ENCODE measurements at places on chromosomes 5 and 9.

- DNase-seq, result no peak
Measured at GRCh38 chr5:54852007-54852406, 133.4 kb downstream of the ESM1 start.

DNA sequence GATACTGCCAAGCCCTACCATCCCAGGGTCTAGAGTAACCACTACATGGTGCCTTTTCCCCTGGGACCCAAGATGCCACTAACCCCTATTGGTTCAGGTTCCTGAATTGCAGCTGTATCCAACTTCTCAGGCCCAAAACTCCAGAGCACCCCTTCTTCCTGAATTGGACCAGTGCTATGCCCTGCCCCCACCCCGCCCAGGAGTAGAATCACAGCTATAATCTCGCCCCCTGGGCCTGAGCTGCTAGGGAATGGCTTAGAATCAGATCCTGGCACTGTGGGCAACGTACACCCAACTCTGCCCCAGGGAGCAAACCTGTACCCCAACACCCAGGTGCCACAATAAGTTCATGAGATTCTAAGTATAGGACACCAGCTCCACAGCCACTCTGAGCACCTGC lies 206.3 kb downstream of the CACNA1B start:
- peak; percentile 8 for DNase-seq

DNA sequence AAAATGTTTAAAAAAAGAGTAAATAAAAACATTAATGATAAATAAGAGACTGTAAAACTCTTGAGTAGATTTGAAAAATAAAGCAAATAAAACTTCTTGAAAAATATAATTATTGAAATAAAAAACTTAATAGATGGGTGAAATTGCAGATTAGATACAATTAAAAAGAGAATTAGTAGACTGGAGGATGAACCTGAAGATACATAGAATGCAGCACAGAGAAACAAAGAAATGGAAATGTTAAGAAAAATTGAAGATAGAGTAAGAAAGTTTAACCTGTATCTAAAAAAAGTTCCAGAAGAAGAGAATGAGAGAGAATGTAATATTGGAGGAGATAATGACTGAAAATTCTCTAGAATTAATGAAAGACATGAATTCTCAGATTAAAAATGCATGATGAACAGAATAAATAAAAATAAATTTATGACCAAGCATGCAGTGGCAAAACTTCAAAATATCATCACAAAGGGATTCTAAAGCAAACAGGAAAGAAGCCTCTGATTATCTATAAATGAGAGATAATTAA lies 438.1 kb upstream of the CLINT1 start:
- no peak for DNase-seq

GRCh38 chr5:2879701-2880100 lies 128.2 kb upstream of the IRX2 start:
- DNase-seq, result no peak

GRCh38 chr9:136787690-136788400 lies 3.3 kb upstream of the TMEM141 start:
- no peak for DNase-seq

DNA sequence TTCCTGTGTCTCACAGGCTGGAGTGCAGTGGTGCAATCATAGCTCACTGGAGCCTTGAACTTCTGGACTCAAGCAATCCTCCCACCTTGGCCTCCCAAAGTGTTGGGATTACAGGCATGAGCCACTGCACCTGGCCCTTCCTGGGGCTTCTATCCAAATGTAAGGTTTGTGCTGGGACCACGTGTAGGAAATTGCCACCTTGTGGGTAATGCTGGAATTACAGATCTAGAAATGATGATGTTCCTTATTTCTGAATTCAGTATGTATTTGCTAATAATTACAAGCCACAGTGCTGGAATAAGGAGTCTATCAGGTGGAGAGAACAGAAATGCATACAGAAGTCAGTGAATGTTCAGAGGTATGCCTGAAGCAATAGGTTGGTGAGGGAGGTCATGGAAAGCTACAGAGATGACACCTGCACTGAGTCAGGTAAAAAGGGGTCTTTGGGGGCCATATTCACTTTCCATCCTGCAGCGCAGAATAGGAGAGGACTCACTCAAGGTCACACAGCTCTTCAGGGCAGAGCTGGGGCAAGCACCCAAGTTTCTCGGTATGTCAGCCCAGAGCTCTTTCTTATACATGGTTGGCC lies 8.8 kb upstream of the IGFBPL1 start:
- no peak for DNase-seq

DNA sequence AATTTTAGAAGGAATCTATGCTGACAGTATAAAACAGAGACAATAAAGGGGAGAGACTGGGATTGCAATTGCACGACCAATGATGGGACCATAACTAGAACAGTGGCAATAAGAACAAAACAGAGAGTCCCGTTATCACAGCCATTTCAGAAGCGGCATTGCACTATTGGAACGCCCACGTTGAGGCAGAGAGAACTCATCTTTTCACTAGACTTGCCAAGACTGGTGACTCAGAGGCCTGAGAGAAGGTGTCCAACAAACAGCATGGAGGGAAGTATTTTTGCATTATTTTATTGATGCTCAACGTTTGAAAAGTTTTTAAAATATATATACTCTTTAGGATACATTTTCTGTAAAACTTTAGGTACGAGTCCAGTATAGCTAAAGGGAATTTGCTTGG lies 737.7 kb downstream of the TLE1 start:
- no peak for DNase-seq

DNA sequence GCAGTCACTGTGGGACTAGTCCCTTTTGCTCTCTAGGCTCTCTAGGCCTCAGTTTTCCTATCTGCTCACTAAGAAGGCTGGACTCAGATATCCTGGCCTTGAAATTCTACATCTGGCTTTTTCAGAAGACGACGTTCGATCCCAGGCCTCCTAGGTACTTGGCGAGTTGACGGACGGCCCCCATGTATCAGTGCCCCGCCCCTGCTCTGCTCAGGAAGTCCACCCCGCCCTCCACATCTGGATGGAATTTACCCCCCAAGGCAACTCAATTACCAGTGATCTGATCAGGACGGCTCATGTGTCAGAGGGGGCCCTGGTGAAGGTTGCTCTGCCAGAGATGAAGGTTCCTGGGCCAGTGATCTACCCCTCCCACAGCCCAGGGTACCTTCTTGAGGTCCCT lies 44.1 kb upstream of the SYNPO start:
- DNase-seq, result no peak

- no peak for DNase-seq
Measured at GRCh38 chr9:97310896-97311295, 3.4 kb downstream of the CCDC180 start.

- DNase-seq, result no peak
Measured at GRCh38 chr5:151113651-151114050, 32.8 kb upstream of the TNIP1 start.

DNA sequence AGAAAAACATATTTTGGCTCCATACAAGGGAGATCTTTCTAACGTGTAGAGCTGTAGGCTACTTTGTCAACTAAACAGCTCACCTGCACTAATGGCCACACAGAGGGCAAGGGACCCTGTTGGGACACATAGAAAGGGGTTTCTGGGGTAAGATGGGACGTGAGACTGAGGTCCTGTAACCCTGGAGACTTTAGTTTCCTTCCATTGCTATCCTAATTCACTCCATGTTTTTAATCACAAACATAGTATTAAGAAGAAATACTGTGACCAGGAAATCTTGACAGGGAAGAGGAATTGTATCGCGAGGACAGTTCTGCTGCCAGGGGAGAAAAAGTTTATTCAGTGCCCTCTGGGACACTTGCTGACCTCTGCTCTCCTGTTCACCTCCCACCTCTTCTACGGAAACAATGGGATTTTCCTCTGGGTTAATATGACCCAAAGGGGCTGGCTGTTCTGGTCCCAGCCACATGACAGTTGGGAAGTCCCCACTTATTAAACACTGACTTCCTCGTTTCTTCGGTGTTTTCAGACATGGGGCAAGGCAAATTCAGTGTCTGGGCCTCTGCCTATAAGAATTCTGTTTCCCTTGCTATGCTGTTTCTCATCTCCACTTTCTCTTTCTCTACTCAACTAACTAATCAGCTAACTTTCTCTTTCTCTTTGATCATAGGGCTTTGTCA lies 106.9 kb upstream of the SEMA6A start:
- no peak for DNase-seq

- DNase-seq, result no peak
Measured at GRCh38 chr5:150242251-150242894, 47.2 kb downstream of the CAMK2A start.

DNA sequence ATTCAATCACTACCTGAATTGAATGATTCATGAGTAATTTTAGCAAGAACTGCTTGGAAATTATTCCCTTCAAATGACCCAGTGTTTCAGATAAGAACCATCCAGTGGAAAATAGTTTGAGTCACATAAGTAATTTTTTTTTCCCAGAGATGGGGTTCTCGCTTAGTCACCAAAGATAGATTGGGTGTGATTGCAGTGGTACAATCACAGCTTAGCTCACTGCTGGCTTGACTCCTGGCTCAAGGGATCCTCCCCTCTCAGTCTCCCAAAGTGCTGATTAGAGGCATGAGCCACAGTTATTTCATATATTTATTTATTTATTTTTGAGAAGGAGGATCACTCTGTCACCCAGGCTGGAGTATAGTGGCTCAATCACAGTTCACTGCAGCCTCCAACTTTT lies 574.5 kb upstream of the ARRDC3 start:
- no peak for DNase-seq

GRCh38 chr9:116493183-116493860 lies 193.8 kb upstream of the TRIM32 start:
- no peak for DNase-seq

DNA sequence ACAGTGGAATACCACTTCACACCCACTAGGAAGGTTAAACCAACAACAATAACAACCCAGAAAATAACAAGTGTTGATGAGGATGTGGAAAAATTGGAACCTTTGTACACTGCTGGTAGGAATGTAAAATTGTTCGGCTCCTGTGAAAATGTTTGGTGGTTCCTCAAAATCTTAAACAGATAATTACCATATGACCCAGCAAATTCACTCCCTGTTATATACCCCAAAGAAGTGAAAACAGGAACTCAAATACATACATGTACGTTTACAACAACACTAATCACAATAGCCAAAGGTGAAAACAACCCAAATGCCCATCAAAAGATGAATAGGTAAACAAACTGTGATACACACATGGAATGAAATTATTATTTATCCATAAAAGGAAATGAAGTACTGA lies 178.5 kb upstream of the PHYKPL start:
- DNase-seq, result no peak

DNA sequence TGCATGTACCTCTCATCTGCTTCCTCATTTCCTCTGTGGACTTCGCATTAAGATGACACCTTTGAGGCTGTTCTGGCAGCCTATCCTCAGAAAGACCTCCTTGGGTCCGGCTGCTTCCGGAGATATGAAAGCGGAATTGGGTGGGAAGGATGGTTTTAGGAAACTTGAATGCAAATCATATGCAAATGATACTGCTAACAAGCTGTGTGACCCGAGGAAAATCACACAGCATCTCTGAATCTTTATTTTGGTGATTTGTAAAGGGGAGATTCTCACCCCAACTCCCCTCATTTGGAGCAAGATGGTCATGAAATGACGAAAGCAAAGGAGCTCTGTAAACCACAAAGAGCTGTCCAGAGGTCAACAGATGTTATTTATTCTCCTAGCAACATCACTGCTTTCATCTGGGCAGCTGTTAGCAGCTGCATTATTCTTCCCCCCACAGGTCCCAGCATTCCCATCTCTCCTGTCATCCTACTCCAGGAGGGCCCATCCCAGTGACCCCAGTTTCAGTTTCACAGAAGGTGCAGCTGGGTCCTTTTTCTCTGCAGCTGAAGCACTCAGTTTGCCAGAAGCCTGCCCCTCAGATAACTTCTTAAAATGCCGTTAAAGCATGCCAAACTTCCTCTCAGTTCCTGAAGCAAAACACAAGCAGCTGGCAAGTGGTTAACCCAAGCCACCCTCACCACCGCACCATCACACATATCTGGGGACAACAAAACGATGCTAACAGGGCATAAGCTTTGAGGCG lies 269.5 kb downstream of the SEC61B start:
- no peak for DNase-seq

- no peak for DNase-seq
Measured at GRCh38 chr9:133436681-133437080, 14.5 kb downstream of the ADAMTS13 start.

DNA sequence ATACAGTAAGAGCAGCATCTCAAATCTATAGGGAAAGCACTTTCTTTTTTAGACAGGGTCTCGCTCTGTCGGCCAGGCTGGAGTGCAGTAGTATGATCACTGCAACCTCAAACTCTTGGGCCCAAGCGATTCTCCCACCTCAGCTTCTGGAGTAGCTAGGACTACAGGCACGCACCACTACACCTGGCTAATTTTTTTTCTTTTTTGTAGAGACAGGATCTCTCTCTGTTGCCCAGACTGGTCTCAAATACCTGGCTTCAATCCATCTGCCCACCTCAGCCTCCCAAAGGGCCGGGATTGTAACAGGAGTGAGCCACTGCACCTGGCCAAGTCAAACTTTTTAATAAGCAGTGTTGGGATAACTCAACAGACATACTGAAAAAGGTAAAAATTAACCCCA lies 107.6 kb downstream of the SIL1 start:
- DNase-seq, result no peak

- DNase-seq, result no peak
Measured at GRCh38 chr9:33921967-33922895, 105.3 kb downstream of the UBE2R2 start.

DNA sequence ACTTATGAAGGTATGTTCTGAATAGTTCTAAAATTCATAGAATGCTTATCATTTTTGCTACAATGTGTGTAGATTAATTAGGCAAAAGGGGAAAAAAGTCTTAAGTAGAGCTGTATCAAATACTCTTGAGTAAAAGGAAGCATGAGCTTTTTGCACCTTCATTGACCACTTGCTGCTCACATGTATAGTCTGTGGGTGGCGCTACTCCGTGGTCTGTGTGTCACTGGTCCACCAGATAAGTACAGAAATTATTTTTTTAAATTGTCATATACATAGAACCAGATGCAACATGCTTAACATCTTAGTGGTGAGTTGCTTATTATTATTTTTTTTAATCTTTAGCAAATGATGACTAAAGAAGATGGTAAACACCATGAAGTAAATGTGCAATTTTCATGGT lies 130.2 kb downstream of the MAN2A1 start:
- no peak for DNase-seq

DNA sequence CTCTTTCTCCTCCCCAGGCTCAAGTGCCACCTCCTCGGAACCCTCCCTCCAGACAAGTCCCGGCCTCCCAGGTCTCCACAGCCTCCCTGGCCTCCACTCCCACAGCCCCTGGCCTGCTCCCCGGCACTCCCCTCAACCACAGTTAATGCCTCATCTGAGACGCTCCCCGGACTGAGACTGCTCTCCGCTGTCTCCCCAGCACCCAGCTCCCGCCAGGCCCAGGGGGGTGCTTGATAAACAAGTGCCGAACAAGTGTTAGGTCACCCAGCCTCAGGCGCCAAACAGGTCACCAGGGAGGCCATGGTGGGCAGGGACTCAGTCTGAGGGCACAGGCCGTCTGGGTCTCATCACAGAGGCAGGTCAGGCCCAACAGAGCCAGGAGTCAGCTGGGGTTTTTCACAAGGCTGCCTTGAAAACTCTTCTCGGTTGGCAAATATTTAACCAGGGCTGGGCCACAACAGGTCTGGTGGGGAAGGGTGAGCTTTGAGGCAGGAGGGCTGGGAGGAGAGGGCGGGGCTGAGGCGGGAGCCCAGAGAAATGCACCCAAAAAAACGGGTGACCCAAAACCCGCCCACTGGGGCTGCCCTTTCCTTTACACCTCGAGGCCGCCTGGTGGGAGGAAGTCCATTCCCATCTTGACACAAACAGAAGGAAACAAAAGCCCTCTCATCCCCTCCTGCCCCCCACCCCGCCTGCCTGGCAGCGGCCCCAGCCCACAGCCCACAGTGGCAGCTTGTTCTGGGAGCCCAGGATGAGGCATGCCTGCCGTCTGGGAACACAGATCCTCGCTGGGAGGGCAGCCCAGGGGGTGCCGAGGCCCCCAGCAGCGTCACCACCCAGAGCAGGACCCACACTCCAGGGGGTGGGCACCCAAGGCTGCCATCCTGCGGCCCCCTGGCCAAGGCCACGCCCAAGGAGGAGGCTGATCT lies 66.6 kb upstream of the STXBP1 start:
- DNase-seq, result no peak
